ENCODE measurements at places on chromosomes 4 and X.

- DNase-seq, result no peak
Measured at GRCh38 chrX:119757646-119757978, 776 bp upstream of the SOWAHD start.

DNA sequence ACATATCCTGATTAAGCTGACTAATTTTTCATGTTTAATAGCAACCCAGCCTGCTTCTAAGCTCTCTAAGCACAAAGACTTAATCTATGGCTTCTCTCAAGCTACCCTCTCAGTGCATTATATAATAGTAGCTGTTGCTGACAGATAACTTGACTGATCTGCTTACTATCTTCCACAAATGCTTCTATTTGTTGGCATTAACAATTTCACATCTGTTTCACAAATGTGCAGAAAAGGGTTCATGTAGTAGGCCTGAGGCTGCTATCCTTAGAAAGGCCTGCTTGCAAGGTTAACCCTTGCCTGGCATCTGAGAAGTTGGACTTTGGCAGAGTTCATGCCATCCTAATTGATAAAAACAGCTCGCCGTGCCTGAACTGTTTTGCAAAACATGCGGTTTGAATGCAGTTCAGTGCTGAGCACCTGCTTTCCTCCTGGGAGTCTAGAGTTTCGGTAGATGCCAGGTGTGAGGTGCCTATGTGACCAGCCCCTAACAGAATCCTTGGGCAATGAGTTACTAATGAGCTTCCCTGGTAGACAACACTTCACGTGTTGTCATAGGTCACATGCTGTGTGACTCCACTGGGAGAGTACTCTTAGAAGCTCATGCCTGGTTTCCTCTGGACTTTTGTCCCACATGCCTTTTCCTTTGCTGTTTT lies 68.4 kb downstream of the NSG1 start:
- no peak for DNase-seq

- no peak for DNase-seq
Measured at GRCh38 chrX:115372152-115372551, 82.6 kb downstream of the LUZP4 start.

GRCh38 chrX:72735561-72735960 lies 21.5 kb upstream of the PHKA1 start:
- no peak for DNase-seq

GRCh38 chr4:146370841-146371240 lies 150.9 kb downstream of the SLC10A7 start:
- DNase-seq, result no peak

DNA sequence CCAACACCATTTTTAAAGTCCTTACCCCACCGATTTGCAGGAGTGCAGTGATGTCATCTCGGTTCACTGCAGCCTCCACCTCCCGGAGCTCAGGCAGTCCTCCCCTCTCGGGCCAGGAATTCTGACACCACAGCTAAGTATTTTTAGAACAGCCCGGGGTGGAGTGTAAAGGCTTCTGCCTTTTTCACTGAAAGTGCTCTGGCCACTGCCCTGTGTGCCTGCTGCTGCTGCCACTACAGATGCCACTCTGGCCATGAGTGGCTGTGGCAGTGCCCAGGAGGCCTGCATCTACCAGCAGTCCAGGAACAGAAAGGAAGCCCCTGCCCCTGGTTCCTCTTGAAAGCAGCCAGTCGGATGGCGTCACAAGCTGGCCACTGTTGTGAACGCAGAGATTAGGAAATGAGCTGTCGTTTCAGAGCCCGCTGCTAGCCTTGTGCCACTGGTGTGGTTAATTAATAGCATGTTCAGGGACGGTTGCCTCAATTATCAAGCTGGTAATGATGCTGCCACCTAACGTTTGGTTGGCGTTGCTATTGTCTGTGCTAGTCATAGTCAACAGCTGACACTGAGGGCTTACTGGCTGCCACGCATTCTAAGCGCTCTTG lies 23.6 kb upstream of the TBC1D14 start:
- no peak for DNase-seq

DNA sequence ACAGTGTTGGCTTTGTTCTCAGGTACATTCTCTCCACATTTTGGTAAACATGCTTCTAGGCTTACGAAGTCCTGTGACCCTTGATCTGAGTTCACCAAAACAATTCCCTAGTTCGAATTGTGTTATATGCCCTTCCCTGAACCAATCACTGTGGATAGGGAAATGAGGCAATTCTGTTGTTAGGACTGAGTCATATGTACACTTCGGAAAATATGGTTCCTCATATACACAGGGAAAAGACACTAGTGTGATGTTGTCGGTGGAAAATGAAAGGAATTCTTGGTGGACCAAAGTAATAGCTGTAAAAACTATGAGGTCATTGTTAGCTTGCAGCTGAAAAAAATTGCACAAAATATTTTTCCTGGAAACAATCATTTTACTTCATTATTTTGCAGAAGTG lies 46.6 kb upstream of the MAGEC2 start:
- no peak for DNase-seq

GRCh38 chrX:137848266-137848905 lies 282.5 kb downstream of the ZIC3 start:
- no peak for DNase-seq

GRCh38 chr4:105858466-105859040 lies 36.7 kb upstream of the NPNT start:
- no peak for DNase-seq

GRCh38 chrX:50088645-50089044 lies 112.2 kb downstream of the AKAP4 start:
- DNase-seq, result no peak

DNA sequence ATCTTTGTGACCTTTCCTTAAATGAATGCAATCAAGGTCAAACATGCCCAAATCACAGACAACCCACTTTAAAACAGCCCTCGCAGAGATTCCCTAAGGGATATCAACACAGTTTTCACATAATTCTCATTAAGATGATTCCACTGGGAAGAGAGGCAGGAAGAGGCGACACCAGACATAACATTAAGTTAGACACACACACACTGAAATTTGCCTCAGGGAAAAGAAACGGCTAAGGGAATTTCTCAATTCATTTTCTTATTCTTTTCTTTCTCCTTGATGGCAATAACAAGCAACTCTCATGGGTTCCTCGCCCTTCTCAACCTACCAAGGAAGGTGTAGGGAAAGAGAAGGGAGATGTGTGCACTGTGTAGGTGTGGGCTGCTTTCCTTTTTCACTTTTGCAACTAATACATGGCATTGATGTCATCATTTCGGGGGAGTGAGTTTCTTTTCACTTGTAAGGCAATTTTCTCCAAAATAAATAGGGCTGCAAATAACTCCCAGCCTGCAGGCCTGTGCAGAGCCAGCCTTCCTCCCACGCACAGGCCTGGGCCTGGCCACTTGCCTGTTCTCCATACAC lies 41.4 kb downstream of the SOD3 start:
- DNase-seq, result no peak

GRCh38 chrX:82458207-82458754 lies 1049.8 kb upstream of the POU3F4 start:
- no peak for DNase-seq

DNA sequence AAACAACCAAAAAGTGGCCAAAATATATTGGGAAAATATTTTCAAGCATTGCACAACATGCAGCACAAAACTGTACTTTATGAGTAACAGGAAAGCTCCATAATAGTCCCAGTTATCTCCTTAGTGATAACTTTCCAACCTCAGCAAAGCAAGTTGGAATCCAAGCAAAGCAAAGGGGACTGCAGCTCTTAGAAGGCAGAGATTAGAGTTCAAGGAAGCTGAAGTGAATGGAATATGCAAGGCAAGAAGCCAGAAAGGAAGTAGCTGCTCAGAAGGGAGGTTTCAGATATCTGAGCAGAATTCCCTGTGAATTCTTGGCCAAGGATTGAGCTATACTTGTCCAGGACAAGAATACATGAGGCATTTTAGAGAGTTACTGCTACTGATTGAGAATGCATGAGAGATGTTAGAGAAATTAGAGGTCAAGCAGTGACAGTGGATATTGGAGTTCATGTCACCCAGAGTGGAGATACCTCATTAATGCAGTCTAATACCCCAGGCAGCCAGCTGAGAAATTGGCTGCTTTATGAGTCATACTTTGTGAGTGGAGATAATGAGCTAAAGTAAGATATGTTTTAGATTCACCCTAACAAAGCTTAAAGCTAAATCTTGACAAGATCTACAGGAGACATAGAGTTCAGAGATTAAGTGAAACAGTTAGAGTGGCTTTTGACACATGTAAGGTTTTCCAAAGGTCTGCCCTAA lies 102.8 kb downstream of the INPP4B start:
- no peak for DNase-seq

- DNase-seq, result no peak
Measured at GRCh38 chrX:51215266-51215665, 117.4 kb upstream of the NUDT10 start.

GRCh38 chr4:84319124-84319523 lies 180.0 kb downstream of the NKX6-1 start:
- DNase-seq, result no peak

DNA sequence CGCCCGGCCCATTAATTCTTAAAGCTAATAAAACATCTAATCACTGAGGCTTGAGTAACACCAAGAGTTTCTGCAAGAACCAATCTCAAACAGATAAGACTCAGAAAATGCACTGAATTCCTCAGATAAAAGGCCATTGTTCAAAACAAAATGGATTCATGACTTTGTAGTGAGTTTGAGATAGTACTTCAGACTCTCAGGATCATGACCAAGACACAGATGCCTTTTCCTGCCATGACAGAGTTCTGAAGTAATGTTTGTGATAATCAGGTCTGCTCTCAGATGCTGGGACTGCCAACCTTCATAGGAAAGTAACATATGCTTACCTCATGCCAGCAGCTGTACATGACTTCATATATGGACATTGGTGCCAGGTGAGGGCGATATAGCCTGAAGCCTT lies 54.6 kb downstream of the NIPAL1 start:
- no peak for DNase-seq

GRCh38 chr4:122777846-122778673 lies 45.6 kb downstream of the BBS12 start:
- DNase-seq, result no peak

- no peak for DNase-seq
Measured at GRCh38 chr4:74536557-74536956, 91.6 kb downstream of the AREG start.

DNA sequence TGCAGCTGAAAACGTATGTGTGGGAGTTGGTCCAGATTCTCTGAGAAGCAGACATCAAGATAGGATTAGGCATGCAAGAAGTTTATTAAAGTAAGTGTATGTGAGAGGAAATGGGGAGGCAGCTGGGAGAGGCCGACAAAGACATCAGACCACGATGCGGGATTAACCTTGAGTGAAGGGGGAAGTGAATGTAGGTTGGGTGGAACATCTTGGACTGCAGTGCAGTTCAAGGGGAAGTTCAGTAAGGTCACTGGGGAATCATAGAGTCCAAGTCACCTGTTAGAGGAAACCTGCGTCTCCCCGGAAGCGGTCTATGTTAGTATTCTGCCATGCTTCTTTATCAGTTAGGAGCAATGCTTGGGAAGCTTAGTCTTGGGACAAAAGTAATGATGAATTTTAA lies 22.0 kb downstream of the CXCL8 start:
- DNase-seq, result no peak

DNA sequence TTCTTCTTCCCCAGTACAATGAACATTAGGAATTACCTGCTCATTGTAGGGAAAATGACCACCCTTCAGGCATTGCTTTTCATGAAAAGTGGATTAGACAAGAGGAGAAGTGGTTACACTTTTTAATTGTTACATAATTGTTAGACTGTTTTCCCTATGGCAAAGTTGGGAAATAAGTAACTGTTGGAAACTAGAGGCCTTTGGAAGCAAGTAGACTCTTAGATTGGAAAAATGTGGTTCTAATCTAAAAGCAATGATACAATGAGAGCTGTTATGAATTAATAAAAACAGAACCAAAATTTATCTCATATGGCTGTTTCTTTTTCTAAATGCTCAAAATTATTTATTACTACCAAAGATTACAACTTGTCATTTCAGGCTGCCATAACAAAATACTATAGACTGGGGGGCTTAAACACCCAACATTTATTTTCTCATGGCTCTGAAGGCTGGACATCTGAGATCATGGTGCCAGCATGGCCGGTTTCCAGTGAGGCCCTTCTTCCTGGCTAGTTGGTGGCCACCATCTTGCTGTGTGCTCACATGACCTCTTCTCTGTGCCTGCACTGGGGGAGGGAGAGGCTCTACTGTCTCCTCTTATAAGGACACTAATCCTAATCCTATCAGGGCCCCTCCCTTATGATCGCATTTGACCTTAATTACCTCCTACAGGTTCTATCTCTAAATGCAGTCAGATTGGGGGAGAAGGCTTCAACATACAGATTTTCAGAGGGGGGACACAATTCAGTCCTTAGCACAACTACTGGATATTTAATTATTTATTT lies 12.5 kb downstream of the CC2D2A start:
- no peak for DNase-seq

GRCh38 chr4:14920237-14920636 lies 82.0 kb upstream of the CPEB2 start:
- no peak for DNase-seq

- DNase-seq, result no peak
Measured at GRCh38 chrX:50168241-50168687, 32.5 kb downstream of the AKAP4 start.

- no peak for DNase-seq
Measured at GRCh38 chrX:18810416-18810815, 103.0 kb downstream of the PPEF1 start.

DNA sequence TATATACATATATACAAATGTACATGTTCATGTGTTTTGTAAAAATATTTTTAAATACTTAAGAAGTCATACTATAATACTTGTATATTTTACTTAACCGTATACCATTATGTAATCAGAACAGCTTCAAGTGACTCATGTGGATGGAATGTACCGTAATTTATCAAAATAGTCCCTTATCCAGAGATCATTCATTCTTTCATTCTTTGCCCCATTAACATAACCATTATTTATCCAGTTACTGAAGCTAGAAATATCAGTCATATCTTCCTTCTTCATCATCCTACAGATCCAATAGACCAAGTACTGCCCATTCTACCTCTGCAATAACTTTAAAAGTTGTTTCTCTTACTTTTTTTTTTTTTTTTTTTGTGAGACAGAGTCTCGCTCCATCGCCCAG lies 164.2 kb downstream of the MAB21L2 start:
- no peak for DNase-seq

DNA sequence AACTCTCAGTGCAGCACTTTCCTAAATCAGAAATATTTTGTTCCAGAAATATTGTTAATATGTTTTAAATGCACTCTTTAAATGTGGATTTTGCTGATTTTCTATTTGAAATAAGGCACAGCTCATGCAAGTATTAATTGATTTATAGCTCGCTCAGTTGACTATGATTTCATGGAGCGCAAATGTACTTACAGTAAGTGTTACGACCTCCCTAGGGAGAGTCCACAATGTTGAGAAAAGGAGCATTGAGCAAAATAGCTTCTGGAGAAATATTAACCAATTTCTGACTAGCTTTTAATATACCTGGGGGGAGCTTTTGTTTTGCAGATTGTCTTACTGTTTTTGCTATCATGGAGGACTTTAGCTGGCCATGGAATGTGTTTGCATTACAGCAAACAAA lies 1687.5 kb downstream of the STIM2 start:
- DNase-seq, result no peak

DNA sequence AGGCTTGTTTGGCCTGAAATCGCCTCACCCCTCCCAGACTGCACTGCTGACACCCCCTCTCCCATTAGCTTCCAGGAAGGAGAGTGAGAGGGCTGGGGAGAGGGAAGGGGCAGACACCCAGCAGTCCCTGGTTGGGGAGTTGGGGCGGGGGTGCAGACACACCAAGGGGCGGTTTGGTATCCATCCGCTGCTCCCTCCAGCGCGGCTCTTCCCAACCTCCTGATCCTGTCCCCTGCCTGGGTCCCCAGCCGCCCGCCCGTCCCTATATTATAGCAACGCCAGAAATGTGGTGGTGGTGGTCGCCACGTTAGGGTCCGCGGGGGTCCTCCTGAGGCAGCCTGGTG lies 24.9 kb downstream of the GPRASP3 start:
- no peak for DNase-seq

GRCh38 chr4:21628916-21629610 lies 319.5 kb downstream of the KCNIP4 start:
- no peak for DNase-seq
